ENCODE measurements at places on chromosomes 5 and 9. TPM values are rescaled to one million over a fixed set of nuclear protein-coding genes. Genes with fewer than 3 reads are reported as not detected.

The PRR7 gene
- 0.44 TPM for total RNA-seq

The ZNF658 gene
- 3.8 TPM for total RNA-seq

The EPB41L4A gene
- total RNA-seq = 23.8 TPM

The ATP10B gene
- total RNA-seq = under 0.01 TPM

Measured in subcutaneous adipose tissue (tissue), 4 donors.